CD4-positive, alpha-beta T cell treated with Interleukin-15 for 4 hours (primary cell): ENCODE measurements at places on chromosomes 16 and 17.

GRCh38 chr16:86065711-86066110 is 166.7 kb downstream of the IRF8 start:
- DNase-seq, result no peak

GRCh38 chr17:35726127-35726952 is 5.1 kb upstream of the RASL10B start:
- DNase-seq, result no peak

- no peak for DNase-seq
Observed at GRCh38 chr17:67534941-67535340, 157.9 kb downstream of the PITPNC1 start.

DNA sequence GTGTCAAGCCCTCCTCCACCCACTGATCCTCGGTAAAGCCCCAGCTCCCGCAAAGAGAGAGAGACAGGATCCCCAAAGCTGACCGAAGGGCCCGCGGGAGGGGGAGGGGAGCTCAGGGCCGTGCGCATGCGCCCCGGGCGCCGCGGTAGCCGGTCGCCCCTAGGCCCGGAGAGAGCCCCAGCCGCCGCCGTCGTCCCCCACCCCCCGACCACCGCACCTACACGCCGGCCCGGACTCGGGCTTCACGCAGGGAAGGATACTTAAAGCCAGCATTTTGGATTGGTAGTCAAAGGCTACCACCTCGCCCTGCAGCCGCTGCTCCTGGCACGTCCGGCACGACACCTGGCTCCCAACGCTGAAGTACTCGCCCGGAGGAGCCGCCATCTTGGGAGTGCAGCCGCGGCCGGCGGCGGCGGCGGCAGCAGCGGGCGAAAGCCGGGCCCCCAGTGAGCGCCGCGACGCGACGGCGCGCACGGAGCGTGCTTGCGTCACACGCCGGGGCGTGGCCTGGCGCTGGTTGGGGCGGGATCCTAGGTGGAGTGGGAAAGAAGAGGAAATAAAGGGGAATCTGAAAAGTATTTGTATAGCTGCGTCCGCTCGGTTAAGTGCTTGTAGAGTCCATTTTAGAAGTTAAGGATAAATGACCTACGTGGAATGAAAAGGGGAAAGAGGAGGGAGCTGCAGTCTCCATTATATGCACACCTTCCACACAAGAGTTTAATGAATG is at the start of gene LSM12:
TSS of gene LSM12 (minus strand) at position 468 of the 727 bp plus-strand sequence. CDS start at position 384, 84 bp downstream.
- DNase-seq, result peak; percentile 87

- no peak for DNase-seq
Observed at GRCh38 chr17:73874008-73874720, 229.9 kb upstream of the SDK2 start.

GRCh38 chr17:55062921-55063320 is 94.4 kb downstream of the STXBP4 start:
- no peak for DNase-seq

GRCh38 chr16:85394456-85395206 is 218.5 kb upstream of the GSE1 start:
- DNase-seq, result no peak

GRCh38 chr17:83010206-83011200 is 68.9 kb upstream of the METRNL start:
- no peak for DNase-seq

DNA sequence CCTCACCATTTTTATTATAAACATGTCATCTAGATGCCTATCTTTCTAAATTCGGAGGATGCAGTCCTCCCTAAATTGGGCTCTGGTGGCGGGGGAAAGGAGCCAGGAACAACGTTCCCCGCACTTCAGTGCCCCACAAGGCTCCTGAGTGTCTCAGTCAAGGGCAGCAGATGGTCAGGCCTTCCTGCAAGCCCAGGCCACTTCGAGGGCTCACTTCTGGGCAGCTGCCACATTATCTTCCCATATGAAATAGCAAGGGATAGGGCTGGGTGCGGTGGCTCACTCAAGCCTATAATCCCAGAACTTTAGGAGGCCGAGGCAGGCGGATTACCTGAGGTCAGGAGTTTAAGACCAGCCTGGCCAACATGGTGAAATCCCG is 32.3 kb downstream of the FBXO31 start:
- DNase-seq, result no peak

DNA sequence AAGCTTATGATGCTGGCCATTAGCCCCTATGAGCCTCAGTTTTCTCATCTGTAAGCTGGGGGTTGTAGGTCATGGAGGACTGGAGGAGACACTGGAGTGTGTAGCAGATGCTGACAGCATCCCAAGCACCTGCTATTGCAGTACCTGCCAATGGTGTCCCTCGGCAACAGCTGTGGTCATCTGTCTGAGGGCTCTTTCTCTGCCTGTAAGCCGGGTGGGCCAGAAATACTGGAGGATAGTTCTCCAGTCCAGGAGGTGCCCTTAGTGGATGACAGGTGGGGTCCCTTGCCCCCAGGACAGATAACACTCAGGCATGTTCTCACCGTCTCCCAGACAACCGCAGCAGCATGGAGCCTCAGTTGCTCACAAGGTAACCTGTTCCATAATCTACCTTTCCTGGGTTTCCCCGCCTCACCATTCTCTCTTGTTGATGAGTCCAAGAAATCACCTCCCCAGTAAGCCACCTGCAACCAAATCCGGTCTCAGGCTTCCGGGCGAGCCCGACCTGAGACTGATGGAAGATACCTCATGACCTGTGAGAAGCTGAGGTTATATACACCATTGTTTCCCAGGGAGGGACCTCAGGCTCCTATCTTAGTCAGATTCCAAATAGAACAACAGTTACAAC is 23.8 kb downstream of the NLRP1 start:
- no peak for DNase-seq

GRCh38 chr17:57289130-57289529 is 32.8 kb downstream of the MSI2 start:
- DNase-seq, result no peak

DNA sequence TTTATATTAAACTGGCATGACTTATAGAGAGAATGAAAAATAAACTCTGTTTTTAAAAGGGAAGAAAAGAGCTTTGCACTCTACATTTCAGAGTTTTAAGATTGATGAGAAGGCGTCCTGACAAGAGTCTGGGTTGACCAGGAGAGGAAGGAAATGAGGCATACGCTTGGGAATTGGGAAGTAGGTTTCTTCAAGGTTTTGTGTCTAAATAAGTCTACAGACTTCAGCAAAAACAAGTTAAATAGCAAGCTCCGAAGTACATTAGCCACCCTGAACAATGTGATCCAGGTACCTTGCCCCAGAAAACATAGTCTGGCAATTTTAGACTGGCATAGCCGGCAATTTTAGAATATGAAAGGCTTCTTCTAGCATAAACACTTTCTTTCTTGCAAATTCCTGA is 28.5 kb upstream of the CCDC182 start:
- no peak for DNase-seq

- peak; percentile 82 for DNase-seq
Observed at GRCh38 chr17:77882481-77883212, 75.9 kb upstream of the TNRC6C start.
